ENCODE measurements at places on chromosomes 13 and 19.

DNA sequence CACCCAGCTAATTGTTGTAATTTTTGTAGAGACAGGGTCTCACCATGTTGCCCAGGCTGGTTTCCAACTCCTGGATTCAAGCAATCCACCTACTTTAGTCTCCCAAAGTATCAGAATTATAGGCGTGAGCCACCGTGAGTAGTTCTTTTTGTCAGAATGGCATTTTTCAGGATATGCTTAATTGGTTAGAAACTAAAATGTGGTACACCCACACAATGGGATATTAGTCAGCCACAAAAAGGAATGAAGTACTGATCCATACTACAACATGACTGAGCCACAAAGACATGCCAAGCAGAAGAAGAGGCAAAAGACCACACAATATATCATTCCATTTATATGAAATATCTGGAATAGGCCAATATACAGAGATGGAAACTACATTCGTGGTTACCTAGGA, 41.7 kb upstream of the MAP3K10 start:
- no peak for DNase-seq

DNA sequence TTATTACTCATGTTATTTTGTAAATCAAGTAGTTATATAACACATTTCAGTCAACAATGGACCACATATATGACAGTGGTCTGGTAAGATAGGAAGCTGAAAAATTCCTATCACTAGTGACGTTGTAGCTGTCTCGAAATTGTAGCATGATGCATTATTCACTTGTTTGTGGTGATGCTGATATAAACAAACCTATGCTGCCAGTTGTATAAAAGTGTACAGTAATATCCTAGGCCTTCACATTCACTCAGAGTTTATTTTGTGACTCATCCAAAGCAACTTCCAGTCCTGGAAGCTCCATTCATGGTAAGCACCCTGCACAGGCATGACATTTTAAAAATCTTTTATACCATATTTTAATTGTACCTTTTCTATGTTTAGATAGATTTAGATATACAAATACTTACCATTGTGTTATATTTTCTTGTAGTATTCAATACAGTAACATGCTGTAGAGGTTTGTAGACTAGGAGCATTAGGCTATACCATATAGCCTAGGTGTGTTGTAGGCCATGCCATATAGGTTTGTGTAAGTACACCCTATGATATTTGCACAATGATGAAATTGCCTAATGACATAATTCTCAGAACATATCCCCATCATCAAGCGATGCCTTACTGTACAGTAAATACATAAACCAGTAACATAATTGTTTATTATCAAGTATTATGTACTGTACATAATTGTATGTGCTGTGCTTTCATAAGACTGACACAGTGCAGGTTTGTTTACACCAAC, 49.3 kb downstream of the IFT88 start:
- no peak for DNase-seq

DNA sequence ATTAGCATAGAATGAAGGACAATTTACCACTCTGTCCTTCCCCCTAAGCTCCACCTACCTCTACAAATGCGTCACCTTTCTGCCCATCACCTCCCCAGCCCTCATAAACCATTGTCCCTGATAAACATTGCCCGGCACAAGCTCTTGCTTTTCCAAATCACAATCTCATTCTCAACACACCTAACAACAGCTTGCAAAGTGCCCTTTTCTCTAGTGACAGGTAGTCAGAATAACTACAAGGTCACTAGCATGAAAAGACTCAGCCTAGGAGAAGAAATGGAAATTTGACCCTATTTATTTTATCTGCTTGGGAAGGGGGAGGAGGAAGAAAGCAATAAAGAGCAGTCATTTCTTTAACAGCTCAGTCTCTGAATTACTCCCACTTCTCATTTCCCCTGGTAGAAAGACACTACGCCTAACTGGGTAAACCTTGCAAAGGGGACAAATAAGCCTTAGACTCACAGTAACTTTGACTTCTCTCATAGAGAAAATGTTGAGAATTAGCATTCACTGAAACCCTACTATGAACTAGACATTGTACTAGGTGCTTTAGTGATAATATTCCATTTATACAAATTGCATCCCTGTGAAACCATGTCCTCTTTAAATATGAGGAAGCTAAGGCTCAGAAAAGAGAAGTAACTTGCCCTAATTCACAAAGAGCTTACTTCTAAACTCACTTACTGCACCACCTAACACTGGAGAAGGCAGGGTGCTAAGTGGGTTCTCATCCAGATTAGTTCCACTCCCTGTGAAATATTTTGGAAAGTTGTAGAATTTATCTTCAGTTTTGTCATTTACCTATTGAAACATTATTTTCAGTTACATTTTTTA, 116.2 kb upstream of the FNDC3A start:
- no peak for DNase-seq

- DNase-seq: no peak
These were observed 95.6 kb downstream of the TSHZ3 start for GRCh38 chr19:31253526-31254179.

DNA sequence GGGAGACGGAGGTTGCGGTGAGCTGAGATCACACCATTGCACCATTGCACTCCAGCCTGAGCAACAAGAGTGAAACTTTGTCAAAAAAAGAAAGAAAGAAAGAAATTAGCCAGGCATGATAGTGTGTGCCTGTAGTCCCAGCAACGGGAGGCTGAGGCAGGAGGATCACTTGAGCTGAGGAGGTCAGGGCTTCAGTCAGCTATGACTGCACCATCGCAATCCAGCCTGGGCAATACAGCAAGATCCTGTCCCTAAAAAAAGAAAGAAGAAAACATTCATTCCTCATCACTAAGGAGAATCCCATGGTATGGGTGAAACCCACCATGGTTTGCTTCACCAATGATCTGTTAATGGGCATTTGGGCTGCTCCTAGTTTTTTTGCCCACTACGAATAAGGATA, 13.0 kb upstream of the AP1M2 start:
- DNase-seq: no peak

DNA sequence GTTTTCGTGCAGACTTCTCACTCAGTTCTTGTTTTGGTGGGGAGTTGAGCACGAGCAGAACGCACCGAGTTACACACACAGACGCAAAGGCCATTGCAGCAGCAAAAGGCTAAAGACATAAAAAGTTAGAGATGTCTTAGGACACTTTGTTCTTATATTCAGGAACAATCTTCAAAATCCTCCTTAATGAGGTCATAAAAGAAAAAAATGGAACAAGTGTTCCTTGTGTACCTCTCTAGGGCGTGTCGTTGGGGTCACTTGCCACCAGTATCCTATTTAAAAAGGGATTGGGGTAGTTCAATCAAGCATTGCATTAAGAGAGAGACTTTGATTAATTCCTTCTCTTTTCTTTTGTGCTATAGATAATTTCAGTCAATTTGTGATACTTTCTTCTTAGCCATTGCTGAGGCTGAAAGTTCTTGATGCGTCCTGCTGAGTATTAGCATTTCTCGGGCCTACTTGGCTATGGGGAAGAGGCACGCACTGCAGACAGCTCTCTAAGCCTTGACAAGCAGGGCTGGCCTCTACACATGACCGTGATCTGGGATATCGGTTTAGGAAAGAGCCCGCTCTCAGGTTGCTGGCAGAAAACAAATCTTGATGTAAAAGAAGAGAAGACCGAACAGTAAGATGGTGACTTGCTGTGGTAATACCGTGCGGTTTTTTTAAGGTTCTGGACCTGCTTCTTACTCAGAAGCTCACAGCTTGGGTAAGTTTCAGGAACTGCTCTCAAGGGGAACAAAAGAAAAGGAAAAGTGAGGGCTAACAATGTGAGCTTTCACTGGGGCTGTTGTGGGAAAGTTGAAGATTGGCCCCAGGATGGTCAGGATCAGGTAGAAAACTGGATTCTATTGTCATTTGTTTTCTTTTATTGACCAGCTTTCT, 223.6 kb downstream of the TM9SF2 start:
- no peak for DNase-seq

DNA sequence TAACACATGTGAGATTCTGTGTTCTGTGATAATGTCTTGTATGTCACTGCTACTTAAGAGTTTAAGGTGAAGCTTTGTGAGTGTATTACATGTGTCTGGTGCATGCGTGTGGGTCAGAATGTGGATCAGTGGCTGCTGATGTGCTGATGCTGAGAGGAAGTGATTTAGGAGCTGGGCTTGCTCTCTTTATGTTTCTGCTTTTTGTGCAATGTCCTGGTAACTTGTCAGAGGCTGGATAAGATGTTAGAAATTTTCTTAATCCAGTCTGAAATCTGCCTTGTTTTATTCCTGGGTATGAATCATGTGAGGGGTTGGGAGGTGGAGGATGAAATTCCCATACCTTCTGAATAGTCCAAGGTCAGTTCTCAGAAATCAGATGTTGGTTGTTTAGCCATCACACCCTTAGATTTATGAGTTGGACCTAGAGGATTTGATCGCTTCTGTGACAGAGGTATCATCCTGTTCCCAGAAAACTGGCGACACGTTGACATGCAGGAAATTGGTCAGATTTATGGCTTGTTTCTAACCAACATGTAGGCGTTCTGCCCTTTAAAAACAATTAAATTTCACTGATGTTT, 24.5 kb upstream of the CXCL17 start:
- no peak for DNase-seq

DNA sequence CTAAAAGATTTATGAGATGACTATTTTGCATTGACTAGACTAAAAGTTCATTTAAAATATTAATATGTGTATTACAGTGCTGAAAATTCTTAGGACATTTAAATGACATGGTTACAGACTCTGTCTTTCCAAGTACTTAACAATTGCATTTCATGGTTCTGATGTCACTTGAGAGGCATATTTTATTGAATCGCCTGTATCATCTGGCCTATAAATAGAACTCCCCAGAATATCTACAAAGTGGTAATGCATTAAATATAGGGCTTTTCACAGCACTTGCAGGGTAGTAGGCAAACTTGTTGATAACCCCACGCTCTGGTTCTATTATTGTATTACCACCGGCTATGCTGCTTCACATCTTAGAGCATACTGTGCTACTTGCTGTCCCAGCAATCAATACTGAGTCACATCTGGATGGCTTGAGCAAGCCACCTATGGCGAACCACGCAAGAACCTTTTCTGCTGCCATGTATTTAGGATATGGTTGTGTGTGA, 400.6 kb downstream of the HS6ST3 start:
- no peak for DNase-seq

GRCh38 chr19:14023404-14024235, 4.3 kb upstream of the RLN3 start:
- no peak for DNase-seq

Measured in stimulated activated naive CD8-positive, alpha-beta T cell treated with anti-CD3 and anti-CD28 coated beads, Interleukin-15, amount 100 ng/mL, for 72 hours (primary cell).